ENCODE measurements at places on chromosomes 16 and 17.

GRCh38 chr16:10128397-10129258, 53.6 kb downstream of the GRIN2A start:
- DNase-seq = no peak

DNA sequence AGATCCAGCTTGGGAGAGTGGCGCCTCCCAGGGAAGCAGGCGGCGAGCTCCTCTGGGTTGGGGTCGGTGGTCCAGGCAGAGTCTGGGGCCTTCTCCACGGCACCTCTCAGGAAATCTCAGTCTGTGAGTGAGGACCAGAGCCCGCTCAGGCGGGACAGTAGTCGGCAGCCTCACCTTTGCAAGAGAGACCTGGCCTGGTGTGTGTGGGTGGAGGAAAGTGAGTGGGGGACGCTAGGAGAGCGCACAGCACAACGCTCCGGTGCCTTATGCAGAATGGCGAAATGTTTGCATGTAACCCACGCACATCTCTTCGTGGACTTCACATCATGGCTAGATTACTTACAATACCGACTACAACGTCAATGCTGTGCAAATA, 2.2 kb downstream of the AHSP start:
- no peak for DNase-seq

- DNase-seq = no peak
Observed at GRCh38 chr17:6729531-6729930, 16.4 kb upstream of the SLC13A5 start.

- no peak for DNase-seq
Observed at GRCh38 chr17:55377671-55378275, 43.9 kb downstream of the MMD start.

DNA sequence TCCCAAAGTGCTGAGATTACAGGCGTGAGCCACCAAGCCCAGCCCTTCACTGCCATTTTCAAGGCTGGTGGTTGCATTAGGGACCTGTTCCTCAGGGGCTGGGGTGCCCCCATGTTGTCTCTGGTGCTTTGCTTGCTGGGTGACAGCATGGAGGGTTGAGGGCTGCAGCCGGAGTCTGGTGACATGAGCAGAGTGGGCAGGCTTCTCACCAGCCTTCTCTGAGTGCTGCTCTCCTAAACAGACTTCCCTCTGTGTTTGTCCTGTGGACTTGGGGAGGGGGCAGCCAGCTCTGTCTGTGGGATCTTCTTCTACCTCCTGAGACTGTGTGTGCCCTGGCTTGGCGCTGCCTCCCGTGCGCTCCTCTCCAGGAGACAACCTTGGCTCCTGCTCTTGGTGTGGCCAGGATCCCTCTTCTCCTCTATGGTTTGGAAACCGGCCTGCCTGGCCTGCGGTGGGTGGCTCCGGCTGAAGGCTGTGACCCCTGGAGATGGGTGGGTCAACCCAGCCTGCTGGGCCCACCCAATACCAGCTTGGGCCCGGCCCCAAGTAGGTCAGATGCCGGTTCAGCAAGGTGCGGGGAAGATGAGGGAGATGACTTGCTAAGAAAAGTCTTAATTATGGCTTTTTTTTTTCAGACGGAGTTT, 72.1 kb downstream of the PDPK1 start:
- no peak for DNase-seq

GRCh38 chr17:65292430-65292829, 155.3 kb downstream of the RGS9 start:
- DNase-seq = no peak

DNA sequence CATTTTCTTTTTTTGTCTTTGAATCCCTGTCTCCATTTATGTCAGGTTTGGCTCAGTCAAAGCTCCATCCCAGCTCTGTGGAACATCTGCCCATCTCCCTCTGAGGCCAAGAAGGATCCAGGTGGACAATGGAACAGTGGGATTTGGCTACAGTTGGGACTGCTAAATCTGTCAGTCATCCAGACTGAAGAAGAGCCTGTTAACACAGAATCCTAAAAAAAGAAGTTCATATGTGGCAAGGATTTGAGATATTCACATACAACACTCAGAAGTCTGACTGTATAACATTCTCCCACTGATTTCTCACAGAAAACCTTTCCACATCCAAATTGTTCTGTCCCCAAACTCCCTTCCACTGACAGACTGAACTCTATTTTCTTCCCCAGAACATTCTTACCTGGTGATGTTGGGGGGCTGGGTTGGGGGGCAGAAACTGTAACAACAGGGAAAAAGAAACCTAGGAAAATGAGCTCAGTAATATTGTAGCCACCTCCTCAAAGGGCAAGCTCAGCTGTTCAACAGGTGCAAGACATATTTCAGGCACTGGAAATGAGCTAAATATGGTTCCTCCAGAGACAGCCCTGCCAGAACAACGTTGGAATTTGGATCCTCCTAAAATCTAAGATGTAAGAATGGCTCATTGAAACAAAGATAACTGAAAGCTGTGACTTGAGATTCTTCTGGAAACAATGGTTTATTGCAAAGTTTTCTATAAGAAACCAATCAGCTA, 301.5 kb upstream of the CDH5 start:
- DNase-seq = no peak

DNA sequence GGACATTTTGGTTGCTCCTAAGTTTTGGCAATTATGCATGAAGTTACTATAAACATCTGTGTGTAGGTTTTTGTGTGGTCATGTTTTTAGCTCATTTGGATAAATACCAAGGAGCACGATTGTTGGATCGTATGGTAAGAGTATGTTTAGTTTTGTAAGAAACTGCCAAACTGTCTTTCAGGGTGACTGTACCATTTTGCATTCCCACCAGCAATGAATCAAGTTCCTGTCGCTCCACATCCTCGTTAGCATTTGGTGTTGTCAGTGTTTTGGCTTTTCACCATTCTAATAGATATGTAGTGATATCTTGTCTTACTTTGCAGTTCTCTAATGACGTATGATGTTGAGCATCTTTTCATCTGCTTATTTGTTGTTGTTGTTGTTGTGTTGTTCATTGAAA, 20.2 kb downstream of the TENT4B start:
- DNase-seq = no peak

GRCh38 chr17:59433586-59433985, 102.1 kb downstream of the YPEL2 start:
- DNase-seq = no peak

GRCh38 chr17:79654960-79655382, 44.1 kb upstream of the RBFOX3 start:
- no peak for DNase-seq

DNA sequence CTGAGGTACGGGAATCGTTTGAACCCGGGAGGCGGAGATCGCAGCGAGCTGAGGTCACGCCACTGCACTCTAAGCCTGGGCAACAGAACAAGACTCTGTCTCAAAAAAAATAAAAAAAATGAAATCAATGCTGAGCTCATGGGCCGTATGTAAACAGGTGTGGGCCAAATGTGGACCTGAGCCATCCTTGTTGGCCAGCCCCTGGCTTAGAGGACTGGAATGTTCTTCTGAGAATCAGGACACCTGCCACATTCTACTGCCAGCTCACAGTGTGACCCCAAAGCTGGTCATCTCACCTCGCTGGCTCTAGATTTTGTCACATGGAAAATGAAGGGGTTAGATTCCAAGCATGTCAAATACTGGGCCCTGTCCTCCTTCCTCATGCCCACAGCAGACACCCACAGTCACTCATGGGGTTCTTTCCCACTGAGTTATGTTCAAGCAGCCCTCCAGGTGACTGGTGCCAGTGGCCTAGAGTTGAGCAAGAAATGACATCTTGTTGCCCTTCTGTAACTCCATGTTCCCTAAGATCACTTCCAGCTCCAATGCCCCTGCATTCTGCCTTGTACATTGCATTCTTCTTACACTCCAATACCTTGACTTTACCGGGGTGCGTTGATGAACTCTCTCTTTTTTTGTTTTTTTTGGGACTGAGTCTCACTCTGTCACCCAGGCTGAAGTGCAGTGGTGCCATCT, 110.6 kb downstream of the ABCC1 start:
- DNase-seq = no peak

DNA sequence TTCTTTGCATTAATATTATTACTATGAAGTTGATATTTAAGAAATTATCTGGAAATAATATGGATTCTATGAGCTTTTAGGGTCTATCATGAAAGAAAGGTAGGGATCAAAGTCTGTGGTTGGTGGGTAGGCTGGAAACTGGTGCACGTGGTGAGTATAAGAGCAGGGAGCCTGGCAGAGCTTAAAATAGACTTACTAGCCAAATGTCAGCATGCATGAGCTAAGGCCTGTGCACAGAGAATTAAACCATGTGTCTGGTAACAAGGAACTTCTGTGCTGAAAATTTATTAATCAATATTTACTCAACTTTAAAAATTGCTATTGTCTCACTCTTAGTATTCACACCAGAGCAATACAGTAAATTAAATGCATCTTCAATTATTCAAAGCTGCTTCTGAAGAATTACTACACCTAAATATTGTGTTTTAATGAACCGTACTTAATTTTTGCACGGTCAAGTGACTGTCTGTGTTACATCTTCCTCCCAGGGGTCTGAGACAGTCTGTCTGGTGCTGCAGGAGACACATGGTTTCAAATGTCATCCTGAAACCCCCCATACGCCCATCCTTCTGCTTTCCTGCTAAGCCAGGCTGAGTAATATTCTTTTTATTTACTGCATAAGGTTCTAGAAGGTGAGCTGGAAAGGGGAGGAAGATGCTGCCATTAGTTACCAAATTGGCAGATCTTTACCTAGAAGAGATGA, 161.0 kb upstream of the NLRP1 start:
- DNase-seq = no peak

DNA sequence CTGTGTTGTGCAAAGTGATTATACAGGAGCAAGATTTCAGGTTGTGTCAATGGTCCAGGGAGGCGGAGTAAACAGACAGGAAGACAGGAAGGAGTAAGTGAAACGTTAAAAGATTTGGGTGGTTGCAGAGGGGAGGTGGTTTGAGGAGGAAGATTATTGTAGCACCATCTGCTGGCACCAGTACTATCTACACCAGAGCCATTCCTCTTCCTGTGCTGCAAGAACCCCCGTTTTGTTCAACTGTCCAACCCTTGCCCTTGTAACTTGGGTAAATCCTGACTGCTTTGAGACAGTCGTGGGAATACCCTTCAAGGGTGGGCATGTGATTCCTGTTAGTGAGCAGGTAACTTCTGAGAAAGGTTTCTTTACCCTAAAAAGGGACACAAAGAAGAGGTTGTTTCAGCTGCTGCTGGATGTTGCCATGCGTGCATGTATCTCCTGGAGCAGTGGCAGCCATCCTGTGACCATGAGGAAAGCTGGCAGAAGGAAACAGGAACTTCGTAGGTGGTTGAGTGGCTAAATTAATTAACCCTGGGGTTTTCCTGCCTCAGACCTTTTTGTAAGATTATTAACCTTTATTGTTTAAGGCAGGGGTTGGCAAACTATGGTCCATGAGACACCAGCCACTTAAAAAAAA, 124.1 kb downstream of the PRKCA start:
- DNase-seq = peak; percentile 19

DNA sequence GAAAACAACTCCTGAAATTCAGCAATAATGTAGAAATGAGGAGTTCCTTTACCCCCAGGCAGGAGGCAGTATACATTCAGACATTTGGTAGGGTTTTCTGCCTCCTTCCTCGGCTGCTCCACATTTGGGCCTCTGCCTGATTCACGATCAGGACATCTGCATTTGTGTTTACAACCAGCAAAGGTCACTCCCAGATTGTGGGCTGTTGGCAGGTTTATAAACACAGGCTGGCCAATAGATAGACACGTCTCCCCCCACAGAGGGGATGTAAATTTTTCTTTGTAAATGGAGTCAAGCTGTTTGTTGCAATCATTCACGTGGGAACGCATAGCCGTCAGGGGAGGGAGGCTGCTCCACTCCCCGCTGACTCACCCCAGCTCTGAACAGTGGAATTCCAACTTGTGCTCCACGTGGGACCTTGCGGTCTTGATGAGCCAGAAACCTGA, 252.1 kb upstream of the N4BP1 start:
- no peak for DNase-seq

DNA sequence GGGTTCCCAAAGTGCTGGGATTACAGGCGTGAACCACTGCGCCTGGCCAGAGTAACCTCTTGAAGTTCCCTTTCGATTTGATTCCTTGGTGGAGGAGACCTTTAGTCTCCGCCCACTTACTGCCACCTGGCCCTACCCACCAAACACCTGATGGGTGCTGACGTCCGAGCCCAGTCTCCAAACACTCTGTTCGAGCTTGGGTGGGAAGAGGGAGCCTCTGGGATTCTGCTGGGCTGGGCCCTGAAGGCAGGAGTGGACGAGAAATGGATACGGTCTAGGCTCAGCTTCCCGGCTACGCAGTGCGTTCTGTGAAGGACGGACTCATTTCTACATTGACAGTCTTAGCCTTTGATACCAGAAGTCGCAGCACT, 870 bp upstream of the ITGA3 start:
- no peak for DNase-seq

DNA sequence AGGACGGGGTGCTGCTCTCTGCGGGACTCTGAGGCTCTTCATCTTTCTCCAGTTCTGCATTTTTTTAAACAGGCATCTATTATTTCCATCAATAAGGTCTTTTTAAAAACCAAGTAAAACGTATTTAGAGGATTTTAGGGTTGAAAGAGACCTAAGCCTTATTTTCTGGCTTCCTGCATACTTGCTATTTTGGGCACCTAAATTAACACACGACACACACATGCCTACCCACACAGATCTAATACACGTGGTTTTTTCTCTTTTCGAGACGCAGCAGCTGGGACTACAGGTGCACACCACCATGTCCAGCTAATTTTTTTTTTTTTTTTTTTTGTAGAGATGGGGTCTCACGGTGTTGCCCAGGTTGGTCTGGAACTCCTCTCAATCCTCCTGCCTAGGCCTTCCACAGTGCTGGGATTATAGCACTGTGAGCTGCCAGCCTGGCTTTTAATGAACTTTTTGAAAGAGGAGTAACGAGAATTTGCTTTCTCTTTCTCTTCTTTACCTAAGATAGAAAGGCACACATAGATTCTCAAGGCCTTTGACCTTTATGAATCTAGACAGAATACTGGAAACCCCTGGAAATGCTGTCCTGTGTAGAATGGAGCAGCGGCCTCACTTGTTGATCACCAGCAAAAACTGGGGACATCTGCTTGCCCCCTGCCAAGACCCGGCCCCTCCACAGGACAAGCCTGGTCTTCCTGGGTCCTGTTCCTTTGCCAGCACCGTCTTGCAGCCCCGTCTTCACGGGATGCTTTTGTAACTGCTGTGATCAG, 13.8 kb downstream of the DNAAF8 start:
- no peak for DNase-seq

- DNase-seq = no peak
Observed at GRCh38 chr17:79778504-79779083, 646 bp downstream of the CBX2 start.
